ENCODE measurements at places on chromosomes 7 and 10.

DNA sequence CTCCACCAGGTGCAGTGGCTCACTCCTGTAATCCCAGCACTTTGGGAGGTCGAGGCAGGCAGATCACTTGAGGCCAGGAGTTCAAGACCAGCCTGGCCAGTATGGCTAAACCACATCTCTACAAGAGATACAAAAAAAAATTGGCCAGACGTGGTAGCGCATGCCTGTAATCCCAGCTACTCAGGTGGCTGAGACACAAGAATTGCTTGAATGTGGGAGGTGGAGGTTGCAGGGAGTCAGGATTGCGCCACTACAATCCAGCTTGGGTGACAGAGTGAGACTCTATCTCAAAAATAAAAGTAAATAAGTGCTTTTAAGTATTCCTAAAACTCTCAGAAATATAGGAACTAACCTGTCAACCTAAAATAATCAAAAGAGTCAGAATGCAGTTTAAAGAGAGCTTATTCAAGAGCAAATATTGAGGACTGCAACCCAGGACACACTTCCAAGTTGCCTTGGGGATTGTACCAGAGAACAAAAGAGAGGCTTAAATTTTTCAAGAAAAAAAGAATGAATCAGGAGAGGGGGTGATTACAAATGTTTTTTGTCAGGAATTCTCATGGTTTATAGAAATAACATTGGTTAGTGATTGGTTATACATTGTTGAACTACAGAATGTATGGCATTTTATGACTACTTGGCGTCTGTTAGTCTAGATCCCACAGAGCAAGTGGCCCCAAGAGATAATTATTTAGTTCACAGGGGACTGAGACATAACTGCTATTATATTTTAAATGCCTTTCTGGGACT is 33.2 kb upstream of the PPP1R9A start:
- no peak for DNase-seq

DNA sequence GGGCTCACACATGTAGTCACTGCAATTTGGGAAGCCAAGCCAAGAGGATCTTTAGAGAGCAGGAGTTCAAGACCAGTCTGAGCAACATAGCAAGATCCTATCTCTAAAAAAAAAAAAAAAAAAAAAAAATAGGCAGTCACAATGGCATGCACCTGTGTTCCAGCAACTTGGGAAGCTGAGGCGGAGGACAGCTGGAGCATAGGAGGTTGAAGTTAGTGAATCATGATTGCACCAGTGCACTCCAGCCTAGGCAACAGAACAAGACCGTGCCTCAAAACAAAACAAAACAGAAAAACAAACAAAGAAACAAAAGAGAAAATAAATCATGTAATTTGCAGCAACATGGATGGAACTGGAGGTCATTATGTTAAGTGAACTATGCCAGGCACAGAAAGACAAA is 33.6 kb upstream of the BICC1 start:
- no peak for DNase-seq

- no peak for DNase-seq
Measured at GRCh38 chr7:46835556-46835955, 746.4 kb downstream of the TNS3 start.

DNA sequence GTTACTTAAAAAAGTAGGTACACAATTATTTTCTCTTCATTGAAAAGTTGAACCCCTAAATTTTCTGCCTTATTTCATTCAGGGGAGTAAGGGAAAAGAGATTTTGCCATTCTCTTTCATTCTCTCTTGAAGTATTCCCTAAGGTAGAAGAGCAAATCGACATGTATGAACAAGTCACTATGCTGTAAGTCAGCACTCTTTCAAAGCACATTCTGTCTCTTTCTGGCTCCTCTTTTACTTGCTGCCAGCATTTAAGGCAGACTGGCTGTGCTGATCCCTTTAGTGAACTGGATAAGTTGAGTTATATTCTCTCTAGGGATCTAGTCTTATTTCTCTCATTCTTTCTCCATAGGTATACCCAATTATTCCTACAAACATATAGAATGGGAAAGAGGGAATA is 222.3 kb upstream of the ZWINT start:
- no peak for DNase-seq

- no peak for DNase-seq
Measured at GRCh38 chr7:27117887-27118491, 12.6 kb downstream of the HOXA4 start.
